NCI-H2081 (cell line): ENCODE measurements at places on chromosomes 2 and 18.

GRCh38 chr2:162424816-162425215, 80.9 kb downstream of the GCA start:
- DNase-seq = no peak

- no peak for DNase-seq
Observed at GRCh38 chr2:204503869-204504268, 41.4 kb upstream of the PARD3B start.

- DNase-seq = no peak
Observed at GRCh38 chr2:72182547-72182946, 34.9 kb upstream of the CYP26B1 start.

DNA sequence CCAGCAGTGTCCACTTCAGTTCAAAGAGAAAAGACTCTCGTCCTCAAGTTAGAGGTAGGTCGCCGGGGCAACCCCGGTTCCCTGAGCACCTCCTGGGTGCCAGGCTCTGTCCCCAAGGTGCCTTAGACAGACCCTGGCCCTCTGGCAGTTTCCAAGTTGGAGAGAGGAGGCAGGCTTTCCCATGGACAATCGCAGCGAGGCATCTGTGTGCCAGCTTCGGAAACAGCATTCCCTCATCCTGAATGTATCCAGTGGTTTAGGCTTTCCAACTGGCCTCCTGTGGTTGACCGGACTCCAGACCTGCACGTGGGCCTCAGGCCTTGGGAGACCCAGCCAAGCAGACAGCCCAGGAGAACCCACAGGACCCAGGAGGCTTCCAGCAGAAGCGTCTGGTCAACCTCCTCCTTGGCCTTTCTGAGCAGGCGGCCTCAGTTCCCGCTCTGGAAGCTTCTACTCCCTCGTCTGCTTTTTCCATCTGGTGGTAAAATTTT, 70.3 kb downstream of the KCNF1 start:
- no peak for DNase-seq

DNA sequence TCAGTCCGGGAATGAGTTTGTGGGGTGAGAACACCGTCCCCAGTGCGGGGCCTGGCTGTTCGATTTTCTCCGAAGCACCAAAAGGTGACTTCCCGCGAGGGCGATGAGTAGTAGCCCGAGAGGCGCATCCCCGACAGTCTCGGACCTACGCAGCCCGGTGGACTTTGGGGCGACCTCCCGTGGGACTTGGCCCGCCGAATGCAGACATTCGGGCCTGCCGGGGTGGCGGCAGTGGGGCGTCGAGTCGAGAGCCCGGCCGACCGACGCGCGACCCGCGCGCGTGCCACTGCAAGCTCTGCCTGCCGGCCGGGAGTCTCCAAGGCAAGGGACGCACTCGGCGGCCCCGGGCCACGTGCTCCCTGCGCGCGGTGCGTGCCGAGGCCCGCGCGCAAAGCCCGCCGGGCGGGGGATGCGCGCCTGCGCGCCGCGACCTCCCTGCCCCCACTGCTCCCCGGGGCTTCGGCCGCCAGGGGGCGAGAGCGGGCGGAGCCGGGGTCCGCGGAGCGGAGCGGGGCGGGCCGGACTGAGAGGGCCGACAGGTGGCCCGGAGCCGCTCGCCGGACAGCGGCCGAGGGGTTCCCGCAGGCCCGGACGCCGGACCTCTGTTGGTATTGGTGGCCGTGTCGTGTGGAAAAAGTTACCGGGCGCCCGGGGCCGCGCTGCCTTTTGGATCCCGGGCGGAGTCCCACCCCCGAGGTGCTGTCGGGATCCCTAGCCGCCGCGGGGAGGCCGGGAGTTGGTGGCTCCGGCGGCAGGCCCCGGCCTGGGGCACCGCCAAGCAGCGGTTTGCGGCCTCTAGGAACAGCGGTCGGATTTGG, 1.9 kb downstream of the PTMA start:
- peak; percentile 84 for DNase-seq

DNA sequence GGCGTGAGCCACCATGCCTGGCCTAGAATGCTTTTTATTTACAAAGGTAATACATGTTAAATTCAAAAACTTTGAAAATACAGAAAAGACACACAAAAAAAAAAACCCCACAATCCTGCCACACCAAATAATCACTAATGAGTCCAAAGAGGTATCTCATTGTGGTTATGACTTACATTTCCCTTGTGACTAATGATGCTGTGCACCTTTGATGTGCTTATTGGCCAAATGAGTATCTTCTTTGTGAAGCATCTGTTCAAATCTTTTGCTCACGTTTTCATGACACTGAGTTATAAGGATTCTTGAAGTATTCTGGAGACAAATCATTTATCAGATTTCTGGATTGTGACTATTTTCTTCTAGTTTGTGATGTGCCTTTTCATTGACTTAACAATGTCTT, 6.4 kb upstream of the NLRC4 start:
- no peak for DNase-seq

GRCh38 chr18:48828194-48828545, 122.6 kb downstream of the SMAD7 start:
- DNase-seq = no peak

- no peak for DNase-seq
Observed at GRCh38 chr18:77071711-77072292, 60.8 kb downstream of the MBP start.
